Stimulated activated CD8-positive, alpha-beta memory T cell treated with anti-CD3 and anti-CD28 coated beads, Interleukin-4, amount 100 ng/mL, for 4 hours (primary cell): ENCODE measurements at places on chromosomes 5 and 9.

DNA sequence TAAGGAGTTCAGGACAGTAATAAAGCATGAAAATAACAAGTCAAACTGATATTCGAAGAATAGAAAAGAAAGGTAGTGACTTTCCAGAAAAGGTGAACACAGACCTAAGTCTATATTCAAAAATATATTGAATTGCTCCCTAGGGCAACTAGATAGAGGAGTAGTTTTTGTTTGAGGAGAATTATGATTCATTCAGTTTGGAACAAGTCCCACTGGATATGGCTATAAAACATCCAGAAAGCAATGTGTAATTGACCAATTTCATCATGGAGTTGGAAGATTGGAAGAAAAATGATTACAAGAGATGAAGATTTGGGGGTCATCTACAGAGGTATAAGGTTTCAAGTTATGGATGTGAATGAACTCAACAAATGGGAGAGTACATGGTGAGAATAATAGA lies 117.5 kb upstream of the ZNF462 start:
- DNase-seq, result no peak

DNA sequence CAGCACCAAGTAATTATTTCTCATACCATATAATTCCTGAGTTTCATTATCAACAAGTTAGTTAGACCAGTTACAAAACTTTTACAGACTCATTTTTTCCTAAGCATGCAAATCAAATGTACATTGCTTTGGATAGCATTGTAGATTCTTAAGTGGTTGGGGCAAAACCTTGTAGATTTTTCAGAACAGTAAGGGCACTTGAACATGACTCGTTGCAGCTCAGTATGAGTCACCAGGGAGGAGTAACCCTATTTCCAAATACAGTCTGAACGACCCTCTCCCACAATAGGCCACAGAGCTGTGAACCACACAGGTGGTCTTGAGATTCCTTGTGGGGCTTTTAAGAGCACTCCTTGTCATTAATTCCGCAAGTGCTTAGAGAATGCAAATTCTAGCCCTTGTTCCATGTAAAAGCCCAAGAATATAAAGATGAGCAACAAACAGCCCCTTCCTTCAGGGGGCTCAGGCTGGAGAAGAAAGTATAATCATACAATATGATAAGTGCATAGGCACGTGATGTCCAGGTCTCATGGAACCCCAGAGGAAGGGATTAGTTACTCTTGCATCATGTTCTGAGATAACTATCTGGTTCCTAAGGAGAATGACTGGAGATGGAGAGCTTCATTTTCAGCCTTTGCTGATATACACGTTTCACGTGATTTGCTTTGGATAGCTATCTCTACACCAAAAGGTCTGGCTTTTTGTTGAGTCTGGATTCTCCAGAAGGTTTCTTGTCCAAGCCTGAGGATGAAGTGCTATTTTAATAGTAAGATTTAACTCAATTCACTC lies 295.7 kb downstream of the KCNN2 start:
- DNase-seq, result no peak

DNA sequence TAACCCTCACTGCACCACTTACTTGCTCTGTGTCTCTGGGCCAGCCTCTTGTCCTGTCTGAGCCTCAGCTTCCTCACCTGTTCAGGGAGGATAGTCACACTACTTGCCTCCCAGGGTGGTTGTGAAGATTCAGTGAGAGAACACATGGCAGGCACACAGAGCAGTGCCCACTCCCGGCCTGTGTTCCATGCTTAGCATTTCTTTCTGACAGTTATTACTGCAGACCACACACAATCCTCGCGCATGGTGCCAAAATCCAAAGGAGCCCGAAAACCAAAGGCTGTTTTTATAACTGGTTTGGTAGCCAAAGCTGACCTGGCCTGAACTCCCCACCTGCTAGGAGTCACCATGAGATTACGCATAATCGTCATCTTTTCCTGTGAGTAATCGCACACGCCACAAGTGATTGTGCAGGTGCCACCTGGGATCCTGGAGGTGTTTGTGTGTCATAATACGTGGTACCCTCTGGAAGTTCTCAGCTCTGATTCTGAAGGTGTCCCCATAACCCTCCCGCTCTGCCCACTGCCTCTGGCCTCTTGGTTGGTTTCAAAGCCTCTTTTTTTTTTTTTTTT lies 84.6 kb upstream of the FBXW11 start:
- DNase-seq, result no peak

GRCh38 chr5:176693477-176693851 lies 46.2 kb downstream of the TSPAN17 start:
- no peak for DNase-seq

DNA sequence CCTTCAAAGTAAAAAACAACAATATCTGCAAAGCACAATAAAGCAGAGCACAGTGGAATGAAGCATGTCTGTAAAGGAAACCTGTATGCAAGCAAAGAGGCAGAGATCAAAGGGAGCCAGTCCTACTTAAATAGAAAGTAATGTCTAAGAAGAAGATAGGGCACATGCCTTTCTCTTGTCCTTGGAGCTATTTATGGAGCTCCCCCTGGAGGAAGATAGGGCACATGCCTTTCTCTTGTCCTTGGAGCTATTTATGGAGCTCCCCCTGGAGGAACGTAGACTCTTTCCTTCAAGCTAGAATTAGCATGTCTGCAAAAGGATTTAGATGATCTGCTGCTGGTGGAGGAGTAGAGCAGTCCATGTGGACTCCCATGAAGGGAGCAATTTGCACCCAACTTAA lies 168.1 kb upstream of the RASEF start:
- no peak for DNase-seq

DNA sequence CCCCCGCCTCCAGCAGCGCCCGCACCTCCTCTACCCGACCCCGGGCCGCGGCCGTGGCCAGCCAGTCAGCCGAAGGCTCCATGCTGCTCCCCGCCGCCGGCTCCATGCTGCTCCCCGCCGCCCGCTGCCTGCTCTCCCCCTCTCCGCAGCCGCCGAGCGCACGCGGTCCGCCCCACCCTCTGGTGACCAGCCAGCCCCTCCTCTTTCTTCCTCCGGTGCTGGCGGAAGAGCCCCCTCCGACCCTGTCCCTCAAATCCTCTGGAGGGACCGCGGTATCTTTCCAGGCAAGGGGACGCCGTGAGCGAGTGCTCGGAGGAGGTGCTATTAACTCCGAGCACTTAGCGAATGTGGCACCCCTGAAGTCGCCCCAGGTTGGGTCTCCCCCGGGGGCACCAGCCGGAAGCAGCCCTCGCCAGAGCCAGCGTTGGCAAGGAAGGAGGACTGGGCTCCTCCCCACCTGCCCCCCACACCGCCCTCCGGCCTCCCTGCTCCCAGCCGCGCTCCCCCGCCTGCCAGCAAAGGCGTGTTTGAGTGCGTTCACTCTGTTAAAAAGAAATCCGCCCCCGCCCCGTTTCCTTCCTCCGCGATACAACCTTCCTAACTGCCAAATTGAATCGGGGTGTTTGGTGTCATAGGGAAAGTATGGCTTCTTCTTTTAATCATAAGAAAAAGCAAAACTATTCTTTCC lies 19.3 kb downstream of the CDKN2A start:
- no peak for DNase-seq
